Osteocyte (in vitro differentiated cells): ENCODE measurements at places on chromosomes 16 and 17. TPM values are rescaled to one million over a fixed set of nuclear protein-coding genes. Genes with fewer than 3 reads are reported as not detected.

DNA sequence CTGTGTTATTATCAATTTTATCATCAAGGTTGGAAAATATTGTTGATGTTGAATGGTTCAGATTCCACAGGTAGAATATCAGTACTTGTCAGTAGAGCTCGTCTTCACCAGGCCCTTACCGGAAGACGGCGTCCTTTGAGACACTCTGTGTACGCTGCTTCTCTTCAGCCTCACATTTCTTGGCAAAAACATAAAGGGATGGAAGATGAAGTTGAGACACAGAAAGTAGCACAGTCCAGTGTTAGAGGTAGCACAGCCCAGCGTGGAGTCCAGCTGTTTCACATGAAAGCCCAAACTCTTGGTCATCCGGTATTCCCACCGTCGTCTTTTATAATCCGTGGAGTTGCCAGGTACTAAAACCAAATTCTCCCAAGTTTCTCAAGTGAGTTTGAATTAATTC is 30.4 kb downstream of the ATP2C2 start:
- no peak for DNase-seq

DNA sequence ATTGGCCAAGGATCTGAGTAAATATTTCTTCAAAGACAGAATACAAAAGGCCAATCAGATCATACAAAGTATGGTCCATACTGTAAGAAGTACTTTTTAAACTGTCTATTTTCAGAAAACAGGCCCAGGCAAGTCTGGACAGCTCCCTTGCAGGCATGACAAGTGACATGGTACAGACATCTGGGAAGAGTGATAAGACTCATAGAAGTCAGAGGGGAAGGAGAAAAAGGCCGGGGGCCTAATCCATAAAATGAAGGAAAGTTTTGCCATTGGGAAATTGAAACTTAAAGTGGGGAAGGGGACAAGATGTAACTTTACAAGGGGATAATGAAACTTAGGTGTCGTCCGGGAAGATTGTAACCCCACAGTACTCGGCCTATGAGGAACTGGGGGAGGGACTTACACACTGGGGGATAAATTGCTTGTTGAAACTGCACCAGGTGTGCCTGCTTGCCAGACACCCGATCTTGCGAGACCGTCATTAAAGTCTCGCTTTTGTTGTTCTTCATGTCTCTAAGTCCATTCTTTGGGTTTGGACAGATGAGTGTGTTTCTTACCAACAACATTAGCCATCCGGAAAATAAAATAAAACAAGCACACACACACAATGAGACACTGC is 684.0 kb downstream of the CDH11 start:
- DNase-seq: no peak

The WDR81 gene
- 30.8 and 33.3 TPM in 2 replicates for total RNA-seq

GRCh38 chr17:42518755-42519545 is 17.1 kb upstream of the NAGLU start:
- no peak for DNase-seq

DNA sequence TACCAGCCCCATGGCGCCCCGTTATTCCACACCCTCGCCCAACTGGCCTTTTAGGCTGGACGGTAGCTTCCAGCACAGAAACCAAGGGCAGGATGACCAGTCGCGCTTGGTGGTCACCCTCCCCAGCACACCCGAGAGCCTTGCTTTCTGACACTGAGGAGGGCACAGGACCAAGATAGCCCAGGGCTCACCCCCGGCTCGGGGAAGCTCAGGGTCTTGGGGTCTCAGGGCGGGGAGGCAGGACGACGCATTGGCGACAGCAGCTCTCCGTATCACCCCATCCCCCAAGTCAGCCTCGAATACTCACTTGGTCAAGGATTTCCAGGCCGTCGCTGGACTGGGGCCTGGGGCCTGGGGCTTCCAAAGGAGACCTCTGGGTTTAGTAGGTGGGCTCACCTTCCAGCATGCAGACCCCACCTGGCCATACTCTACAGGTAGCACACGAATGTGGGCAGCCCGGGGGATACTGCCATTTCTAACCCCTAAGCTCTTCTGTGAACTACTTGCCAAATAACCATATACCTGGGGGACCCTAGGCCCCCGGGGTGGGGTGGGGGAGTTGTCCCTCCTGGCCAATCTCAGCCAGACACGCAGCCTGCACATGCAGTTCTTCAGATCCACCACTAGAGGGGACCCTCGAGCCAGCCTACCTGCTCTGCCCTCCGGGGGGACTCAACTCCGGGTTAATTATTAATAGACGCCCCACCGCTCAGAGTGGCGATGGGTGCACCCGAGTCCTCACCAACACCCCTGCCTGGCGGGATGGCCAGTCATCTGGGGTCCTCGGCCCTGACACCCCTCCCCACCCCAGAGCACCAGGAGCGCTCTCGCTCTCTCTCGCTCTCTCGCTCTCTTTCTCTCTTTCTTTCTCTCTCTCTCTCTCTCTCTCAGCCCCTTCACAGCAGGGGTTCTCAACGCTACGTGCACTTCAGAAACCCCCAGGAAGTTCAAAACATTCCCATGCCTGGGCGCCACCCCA is 30.0 kb downstream of the TBC1D16 start:
- no peak for DNase-seq

DNA sequence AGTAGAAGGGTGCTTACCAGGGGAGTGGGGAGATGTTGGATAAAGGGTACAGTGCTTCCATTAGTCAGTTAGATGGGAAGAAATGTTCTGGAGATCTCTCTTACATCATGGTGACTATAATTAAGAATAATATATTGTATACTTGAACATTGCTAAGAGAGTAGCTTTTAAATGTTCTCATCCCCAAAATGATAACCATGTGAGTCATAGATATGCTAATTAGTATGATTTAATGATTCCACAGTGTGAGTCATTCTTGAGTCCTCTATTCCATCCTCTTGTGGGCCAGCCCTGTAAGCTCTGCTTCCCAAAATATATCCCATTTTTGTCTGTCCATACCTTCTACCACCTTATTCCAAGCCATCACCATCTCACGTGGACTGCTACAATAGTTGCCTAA is 80.6 kb upstream of the CDH11 start:
- no peak for DNase-seq

- no peak for DNase-seq
Measured at GRCh38 chr17:2803971-2804370, 7.7 kb downstream of the RAP1GAP2 start.

- no peak for DNase-seq
Measured at GRCh38 chr17:37829592-37830123, 84.8 kb upstream of the HNF1B start.

DNA sequence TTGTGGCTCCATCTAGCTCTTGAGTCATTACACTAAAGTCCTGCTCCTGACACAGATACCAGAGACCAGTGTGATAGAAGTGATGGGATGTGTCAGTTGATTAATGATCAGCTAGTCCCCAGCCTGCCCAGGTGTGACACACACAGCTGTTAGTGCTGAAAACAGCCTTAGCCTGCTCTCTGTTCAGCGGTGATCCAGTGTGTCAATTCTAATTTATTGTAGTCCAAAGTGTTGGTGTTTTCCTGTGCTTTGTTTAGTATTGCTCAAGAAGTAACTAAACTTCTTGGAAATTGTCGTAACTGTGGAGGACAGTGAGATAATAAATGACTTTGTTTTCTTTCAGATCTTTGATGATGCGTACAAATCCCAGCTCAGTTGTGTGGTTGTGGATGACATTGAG is 92.3 kb downstream of the WNT3 start:
- DNase-seq: no peak

- no peak for DNase-seq
Measured at GRCh38 chr16:15034266-15035162, 21.4 kb downstream of the NTAN1 start.

- no peak for DNase-seq
Measured at GRCh38 chr16:566475-567372, at the start of gene NHLRC4. TSS of gene NHLRC4 (plus strand) at chr16:567005. CDS start at chr16:568048, 1,043 bp downstream.

- no peak for DNase-seq
Measured at GRCh38 chr17:2484876-2485275, 26.8 kb downstream of the METTL16 start.

DNA sequence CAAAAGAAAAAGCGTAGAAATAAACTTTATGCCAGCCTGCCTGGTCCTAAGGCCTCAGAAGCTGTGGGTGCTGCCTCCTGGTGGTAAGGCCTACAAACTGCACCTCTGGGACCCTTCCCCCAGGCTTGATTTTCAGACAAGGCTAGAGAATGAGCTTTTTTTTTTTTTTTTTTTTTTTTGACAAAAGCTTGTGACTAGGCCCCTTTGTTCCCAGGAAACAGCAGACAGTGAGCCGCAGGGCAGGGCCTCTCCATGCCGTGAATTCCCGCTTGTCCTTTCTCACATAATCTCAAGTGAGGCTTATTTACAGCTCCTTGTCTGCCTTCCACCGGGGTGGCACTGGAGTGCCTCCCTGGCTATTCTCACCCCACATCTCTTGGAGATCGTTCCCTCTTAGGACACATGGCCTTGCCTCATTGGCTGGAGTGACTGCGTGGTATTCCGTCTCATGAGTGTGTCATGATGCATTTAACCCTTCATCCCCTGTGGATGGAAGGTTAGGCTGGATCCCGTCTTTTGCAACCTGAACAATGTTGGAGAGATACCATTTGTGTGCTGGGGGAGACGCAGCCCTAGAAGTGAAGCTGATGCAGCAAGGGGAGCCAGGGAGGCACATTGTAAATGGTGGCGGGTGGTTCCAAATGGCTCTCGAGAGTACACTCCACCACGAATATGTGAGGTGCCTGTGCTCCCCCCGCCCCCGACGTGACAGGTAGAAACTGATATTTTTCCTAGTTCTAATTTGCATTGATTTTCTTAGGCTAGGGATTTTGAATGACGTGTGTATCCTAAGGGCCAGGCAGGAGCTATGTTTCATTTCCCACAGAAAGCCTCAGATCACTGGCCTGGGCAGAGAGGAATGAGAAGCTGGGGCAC is 49.6 kb downstream of the USP22 start:
- peak; percentile 94 for DNase-seq

DNA sequence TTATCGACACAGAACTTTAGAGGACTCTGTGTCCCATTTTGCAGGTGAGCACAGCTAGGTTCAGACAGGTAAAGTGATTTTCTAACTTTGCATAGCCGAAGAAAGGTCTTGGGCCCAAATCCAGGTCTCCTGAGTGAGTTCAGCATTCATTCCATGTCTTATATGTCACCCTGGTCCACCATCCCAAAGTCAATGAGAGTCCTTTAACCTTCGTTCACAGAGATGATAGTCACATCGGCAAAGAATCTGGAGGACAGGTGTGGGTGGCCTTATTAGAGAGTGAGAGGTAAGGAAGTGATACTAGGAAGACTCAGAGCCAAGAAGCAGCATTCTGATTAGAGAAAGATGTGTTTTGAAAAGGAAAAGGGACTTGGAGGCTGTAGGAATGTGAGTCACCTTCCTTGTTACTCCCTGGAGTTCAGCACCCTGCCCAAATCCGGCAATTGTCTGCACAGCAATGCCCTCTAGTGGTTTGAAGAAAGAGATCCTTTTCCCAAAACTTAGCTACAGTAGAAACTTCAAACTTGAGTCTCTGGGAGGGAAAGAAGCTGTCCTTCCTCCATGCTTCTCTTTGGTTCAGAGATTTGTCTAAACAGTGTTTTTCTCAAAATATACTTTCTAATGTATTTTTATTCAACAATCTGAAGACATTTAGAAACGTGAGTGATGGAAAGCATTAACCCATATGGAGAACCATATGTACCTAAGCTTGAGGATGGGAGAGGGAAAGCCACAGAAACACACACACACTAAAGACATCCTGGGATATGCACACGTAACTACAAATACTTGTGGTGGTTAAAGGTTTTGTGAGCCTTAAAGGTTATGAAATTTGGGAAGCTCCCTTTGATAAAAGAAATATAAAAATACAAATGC is 96.4 kb upstream of the SHISA6 start:
- no peak for DNase-seq

The PIK3R6 gene
- total RNA-seq: not detected in 2 replicates

DNA sequence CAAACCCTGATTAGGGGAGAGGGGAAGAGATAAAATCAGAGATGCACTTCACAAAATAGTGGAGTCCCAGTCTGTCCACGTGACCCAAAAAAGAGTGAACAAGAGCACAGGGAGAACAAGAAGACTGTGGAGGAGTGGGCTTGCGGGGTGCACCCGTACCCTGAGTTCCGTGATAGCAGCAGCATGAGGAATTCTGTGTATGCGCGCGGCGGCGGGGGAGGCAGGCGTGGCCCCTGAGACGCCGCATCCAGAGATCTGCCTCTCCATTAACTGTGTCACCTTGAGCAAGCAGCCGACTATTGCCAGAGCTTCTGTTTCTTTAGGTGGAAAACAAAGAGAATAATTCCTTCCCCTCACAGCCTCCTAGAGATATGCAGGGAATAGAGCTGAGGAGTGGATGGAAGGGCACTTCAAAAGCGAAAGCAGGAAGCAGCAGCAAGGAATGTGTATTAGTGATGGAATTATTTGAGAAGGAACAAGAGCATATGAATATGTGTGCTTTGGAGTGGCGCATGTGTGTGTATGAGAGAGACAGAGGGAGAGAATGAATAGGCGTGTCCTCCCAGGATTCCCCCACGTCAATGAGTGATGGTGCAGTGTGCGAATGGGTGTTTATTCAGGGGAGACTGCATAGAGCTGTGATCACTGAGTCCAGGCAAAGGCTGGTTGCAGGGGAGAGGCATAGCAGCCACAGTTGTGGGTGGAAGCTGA is 10.4 kb upstream of the SOX9 start:
- DNase-seq: no peak

DNA sequence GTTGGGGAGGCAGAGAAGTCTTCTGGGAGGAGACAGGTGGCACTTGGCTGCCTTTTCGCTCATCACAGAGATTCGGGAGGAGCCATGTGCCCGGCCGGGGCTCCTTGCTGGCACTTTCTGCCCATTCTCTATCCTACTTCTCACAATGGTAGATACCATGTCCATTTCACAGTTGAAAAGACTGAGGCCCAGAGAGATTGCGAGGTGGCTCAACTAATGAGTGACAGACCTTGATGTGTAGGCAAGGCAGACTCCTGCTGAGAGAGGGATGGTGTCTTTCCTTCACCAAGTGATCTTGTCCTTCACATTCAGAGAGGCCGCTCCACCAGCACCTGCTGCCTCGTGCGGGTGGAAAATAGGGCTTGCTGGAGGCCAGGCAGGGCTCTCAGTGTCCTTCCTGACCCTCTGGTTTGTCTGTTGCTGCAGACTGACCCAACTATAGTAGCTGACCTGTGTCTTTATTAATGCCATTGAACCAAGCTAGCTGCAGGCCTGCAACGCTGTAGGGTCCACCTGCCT is 42.1 kb downstream of the MPRIP start:
- DNase-seq: no peak

DNA sequence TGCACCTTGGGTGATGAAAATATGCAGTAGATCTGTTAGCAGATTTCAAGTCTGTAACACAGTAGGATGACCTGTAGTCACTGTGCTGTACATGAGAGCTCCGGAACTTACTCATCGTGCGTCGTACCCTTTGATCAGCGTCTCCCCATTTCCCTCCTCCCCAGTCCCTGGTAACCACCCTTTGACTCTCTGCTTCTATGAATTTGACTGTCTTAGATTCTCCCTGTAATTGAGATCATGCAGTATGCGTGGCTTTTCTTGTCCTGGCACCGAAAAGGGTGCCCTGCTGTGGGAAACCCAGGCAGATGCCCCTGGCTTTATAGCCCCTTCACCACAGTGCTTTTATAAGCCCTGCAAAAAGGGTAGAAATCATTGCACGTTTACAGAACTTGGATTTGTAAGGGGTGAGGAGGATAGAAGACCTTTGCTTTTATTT is 20.5 kb downstream of the CLEC16A start:
- no peak for DNase-seq
